ENCODE measurements at places on chromosomes 5 and 9.

DNA sequence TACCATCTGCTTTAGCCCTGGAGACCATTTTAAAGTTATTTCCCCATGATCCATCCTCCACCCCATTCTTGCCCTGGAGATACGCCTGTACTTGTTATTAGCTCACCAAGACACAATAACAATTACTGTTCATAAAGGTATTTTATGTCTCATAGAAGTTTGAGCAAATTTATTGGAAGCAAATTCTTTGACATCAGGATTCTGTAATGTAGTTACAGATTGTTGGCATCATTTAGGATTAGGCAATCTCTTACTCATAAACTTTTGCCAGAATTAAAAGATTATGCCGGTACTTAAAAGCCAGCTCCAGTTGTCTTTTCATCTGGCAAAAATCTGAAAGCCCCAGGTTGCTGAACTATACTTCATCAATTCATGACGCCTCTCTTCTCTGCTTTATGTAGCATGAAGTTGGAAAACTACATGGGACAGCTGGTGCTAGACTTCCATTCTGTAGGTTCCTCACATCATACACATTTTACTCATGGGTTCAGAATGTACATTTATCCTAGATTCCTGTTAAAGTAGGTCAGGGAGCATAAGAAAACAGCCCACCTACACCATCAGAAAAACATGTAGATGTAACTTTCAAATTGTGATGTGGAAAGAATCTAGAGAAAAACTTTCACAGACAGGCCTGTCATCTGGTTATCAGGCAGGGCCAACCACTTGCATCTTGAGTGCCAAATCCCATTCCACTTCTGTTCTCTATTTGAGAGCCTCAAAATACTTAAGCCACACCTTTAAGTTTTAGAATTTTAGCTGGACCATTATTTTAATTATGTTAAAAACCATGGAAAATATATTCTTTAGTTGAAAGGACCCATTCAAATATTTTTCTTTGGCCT, 14.0 kb downstream of the ATP10B start:
- no peak for DNase-seq

DNA sequence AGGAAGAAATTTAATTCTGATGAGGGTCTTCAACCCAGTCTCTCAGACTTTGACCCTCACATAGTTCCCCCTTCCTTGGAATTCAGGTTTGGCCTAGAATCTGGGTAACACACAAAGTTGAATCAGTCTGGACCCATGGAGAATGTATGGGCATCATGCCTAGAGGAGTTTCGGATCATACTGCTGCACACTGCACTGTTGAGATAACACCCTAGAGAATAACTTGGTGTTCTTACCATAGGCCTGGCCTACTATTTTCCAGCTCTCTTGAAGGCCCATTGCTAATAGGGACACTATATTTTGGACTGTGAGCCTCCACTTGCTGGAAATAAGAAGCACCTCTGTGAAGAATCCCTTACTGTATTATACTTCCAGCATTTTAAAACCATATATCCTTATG, 413.5 kb downstream of the PLK2 start:
- DNase-seq = no peak

DNA sequence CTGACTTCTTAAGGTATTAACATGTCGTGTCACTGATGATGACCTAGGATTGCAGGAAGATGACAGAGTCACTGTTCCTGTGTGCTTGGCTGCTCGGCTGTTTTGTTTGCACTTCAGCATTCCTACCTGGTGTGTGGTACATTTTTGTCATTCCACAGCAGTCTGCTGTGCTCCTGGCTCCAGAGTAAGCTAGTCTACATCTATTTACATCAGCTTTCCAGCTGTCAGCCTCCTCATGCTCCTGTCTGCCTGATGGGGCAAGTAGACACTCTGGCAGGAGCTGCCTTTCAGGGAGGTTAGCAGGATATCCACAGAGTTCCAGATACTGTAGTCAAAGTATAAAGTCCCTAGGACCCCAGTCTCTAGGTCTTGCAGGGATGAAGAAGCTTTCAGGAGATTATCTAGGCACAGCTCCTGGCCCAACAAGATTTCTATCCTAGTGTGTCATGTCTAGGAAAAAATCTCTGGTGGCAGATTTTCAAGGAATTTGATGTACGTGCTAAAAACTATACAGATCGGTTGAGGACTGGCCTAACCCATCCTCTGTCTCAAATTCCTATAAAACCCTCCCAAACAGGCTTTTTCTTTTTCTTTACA, 28.4 kb downstream of the RUSC2 start:
- DNase-seq = peak; percentile 83

GRCh38 chr9:3028535-3028934, 184.6 kb upstream of the PUM3 start:
- no peak for DNase-seq

DNA sequence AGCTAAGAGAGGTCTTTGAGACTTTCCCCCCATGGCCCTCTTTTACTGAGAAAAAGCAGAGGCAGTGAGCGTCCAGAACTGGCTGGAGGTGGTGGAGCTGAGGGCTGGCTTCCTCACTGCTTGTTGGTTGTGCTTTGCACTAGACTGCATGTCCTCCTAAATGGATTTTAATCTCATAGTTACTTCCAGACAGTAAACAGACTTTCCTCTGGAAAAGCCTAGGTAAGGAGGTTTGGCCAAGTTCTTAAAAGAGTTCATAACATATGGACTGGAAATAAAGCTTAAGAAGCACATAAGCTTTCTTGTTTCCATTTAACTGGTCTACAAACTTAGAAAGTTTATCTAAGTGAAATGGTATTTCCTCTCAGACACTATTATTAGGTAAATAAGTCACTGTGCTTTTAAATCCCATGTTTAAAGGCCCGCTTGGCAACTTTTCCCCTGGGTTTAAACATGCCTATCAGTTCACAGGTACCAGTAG, 2.0 kb downstream of the ASPN start:
- DNase-seq = no peak

DNA sequence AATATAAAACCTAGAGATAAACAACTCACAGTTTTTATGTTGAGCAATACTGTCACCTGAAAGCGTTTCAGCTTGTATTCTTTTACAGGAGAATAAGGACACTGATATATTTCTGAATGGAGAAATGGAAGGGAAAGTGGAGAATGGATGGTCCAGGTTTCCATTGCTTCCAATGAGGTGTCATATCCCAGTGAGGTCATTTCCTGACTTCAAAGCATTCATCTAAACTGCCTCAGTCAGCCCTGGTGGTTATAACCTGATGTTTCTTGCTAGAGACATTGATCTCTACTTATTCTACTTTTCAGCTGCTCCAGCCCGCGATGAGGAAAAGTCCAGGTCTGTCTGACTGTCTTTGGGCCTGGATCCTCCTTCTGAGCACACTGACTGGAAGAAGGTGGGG, 2.6 kb downstream of the GABRA1 start:
- DNase-seq = no peak

DNA sequence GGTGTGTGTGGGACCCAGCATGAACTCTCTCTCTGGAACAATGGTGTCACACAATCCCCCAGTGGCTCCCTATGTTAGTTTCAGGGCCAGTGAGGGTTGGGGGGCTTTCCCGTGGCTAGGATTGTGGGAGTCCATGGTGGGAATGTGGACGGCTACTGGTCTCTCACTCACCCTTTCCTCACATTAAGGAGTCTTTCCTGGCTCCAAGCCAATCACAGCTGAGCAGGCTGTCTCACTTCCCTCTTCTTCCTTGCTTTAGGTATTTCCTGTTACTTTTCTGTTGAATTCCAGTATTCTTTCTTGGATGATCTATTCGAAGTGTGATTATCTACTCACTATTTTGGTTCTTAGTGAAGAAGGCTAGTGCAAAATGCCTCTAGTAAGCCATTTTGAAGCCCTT, 324.4 kb upstream of the MPDZ start:
- DNase-seq = no peak

GRCh38 chr5:39716532-39717028, 291.8 kb upstream of the DAB2 start:
- peak; percentile 49 for DNase-seq

DNA sequence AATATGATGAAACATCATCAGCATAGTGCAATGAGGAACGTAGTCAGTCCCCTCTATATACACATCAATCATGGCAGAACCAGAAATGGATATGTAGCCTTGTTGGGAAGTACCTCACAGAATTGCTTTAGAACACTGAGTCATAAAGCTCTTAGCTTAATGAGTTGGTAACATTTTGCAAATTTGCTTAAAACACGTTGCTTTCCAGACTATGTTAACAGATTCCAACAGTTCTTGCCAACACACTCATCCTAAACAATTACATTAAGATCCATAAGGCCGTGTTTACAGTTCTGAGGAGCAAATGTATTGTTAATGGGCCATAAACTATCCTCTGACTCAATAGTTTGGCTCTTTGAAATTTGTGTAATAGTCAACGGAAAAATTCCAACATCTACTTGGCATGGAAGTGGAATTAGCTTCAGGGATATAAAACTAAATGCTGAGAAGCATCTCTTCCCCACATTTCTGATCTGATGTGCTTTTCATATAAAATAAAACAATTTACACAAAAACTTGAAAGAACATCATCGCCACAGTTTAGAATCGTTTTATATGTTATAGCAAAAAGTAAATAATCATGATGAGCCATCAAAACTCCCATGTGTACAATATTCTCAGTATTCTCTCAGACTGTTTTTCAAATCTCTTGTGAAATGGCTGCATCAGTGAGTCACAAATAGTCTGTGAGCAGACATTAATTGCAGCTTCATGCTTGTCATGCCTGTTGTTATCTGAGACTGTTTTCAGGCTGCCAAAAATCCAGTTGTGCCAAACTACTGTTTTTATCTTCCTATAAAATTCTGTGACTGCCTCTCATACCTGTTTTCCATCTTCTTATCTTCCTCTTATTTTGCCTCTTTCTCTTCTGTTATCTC, 291.9 kb downstream of the COX7C start:
- DNase-seq = no peak

GRCh38 chr9:89928106-89928505, 323.3 kb downstream of the GADD45G start:
- no peak for DNase-seq

GRCh38 chr5:78295035-78295961, 800 bp upstream of the AP3B1 start:
- peak; percentile 41 for DNase-seq

Measured in HCT116 (cell line).